ENCODE measurements at places on chromosomes 2 and 18. TPM values are rescaled to one million over a fixed set of nuclear protein-coding genes. Genes with fewer than 3 reads are reported as not detected.

The C2orf72 gene
- total RNA-seq = 0.66 TPM

The POLR1B gene
- total RNA-seq = 71.9 TPM

The MTHFD2 gene
- total RNA-seq = 418 TPM

The SAP130 gene
- 29.8 TPM for total RNA-seq

The GPC1 gene
- 6.6 TPM for total RNA-seq

The CHRNG gene
- not detected for total RNA-seq

DNA sequence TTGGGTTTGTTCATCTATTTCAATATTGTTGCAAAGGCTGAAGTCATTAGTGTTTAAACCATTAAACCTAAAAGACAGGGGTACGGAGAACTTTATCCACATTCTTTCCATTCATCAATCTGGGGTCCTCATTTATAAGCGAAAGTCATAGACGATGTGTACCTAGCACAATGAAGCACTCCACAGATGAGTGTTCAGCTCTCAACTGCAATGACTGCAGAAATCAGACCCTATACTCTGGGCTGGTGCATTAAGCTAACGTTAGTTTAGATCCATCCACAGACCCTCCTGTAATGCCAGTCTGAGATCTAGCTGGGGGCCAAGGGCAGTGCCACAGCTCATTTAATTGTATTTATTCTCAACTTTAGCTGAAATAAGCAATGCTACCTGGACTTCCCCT lies 155.2 kb downstream of the AFF3 start:
- H3K4me3 ChIP-seq = no peak overlapping the region
- H3K4me1 ChIP-seq = no peaks in the 10 kb centered on the region
- DNase-seq = no peak
- H3K27me3 ChIP-seq = peaks cover 2% of the 10 kb centered on the region

- peak overlapping the region; percentile 98 for H3K27ac ChIP-seq
- DNase-seq = no peak
- no peaks in the 10 kb centered on the region for H3K27me3 ChIP-seq
- H3K4me3 ChIP-seq = peak overlapping the region; percentile 95
- peaks cover 17% of the 10 kb centered on the region for H3K4me1 ChIP-seq
Measured at GRCh38 chr2:69436596-69436937, 668 bp downstream of the NFU1 start.

DNA sequence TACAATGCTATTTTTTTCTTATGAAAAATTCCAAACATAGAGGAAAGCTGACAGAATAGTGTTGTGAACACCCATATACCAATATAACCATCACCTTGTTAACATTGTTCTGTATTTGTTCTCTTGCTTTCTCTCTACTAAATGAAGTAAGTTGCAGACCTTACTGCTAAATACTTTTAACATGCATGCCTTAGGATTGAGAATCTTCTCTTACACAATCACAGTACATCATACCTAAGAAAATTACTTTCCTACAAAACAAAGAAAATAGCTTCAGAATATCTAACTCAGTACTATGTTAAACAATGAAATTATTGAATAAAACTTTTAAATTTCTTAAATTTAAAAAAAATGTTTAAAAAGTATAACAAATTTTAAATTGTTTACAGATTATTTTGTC lies 136.5 kb downstream of the UBR3 start:
- no peak overlapping the region for H3K4me3 ChIP-seq
- H3K4me1 ChIP-seq = no peaks in the 10 kb centered on the region
- H3K36me3 ChIP-seq = peaks cover 23% of the 10 kb centered on the region
- no peaks in the 10 kb centered on the region for H3K27me3 ChIP-seq

DNA sequence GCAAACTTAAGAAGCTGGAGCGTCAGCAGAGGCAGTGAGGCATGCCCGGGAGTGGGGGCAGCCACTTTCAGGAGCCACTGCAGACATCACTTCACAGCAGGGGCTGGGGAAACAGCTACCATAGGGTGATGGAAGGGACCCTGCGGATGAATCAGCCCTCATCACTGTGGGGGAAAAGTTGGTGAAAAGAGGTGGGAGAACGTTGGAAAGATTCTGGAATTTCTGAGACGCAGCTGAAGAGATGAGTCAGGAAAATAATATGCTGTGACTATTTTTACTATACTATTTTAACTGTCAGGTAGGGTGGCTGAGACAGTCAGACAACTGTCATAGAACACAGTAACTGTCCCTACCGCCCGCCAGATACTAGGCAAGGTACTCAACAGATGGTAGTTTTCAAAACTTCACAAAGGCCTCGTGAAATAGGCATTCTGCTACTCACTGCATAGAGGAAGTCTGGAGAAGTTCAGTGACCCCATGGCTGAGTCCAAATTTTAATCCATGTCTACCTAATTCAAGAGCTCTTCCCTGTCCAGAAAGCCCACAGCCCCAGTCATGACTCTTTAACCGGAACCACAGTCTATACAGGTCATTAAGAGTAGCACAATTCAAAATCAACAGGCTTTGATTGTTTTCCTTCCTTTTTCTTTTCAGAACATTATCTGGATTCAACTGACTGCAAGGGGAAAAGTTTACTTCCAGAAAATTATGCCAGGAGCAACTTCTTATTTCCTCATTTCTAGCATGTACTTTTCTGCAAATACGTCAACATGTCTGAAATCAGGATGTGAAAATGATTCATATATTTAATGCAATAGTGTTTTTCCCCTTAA lies 39.3 kb upstream of the EPB41L3 start:
- no peak overlapping the region for H3K4me3 ChIP-seq
- H3K27ac ChIP-seq = no peak overlapping the region
- no peaks in the 10 kb centered on the region for H3K36me3 ChIP-seq
- no peaks in the 10 kb centered on the region for H3K4me1 ChIP-seq

- H3K27me3 ChIP-seq = peaks cover 7% of the 10 kb centered on the region
- DNase-seq = no peak
- H3K4me1 ChIP-seq = no peaks in the 10 kb centered on the region
- no peak overlapping the region for H3K27ac ChIP-seq
- no peaks in the 10 kb centered on the region for H3K36me3 ChIP-seq
Measured at GRCh38 chr2:42999391-42999841, 207.0 kb upstream of the HAAO start.

DNA sequence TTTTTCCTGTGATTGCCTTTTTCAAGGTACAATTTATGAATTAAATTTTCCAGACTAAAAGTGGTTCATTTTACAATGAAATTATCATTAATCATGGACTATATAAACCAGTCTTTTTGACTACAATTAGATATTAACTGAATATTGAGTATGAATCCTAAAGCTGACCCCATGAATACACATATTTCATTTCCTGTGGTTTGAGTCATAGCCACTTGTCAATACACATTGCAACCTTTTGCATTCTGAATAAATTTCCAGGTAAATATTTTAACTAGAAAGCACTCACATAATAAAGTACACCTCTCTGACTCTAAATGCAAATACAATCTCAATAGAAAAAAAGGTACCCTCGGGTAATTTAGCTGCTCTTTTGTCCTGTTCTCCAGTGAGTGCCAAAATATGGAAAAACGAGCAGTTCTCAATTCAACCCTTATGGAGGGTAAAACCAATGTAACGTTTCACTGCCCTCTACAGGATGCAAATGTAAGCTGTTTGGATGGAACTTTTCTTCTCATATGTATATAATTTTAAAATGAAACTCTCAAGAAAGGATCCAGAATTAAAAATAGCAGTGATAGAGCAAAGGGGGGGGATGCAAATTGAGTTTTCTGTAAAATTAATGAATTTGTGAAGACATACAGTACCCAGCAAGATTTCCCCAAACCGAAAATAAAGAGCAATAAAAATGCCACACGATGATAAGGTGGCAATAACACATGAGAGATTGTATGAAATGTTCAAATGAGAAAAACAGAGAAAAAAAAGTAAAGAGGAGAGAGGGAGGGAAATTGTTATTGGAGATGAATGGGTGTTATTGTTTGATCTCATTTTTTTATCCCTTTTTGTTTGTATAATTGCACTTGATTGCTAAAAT lies 1795.7 kb upstream of the PIK3C3 start:
- H3K27ac ChIP-seq = no peak overlapping the region
- no peak overlapping the region for H3K4me3 ChIP-seq
- H3K36me3 ChIP-seq = no peaks in the 10 kb centered on the region
- no peak for DNase-seq
- H3K27me3 ChIP-seq = no peaks in the 10 kb centered on the region

GRCh38 chr18:21389903-21390302 lies 147.9 kb downstream of the GREB1L start:
- H3K27me3 ChIP-seq = peaks cover 2% of the 10 kb centered on the region
- no peak for DNase-seq
- H3K27ac ChIP-seq = no peak overlapping the region

GRCh38 chr2:221064880-221065279 lies 507.2 kb downstream of the EPHA4 start:
- H3K27me3 ChIP-seq = no peaks in the 10 kb centered on the region
- no peak overlapping the region for H3K27ac ChIP-seq
- no peak for DNase-seq
- no peaks in the 10 kb centered on the region for H3K4me1 ChIP-seq
- no peaks in the 10 kb centered on the region for H3K36me3 ChIP-seq
- no peak overlapping the region for H3K4me3 ChIP-seq

GRCh38 chr2:33488178-33488690 lies 11.8 kb downstream of the RASGRP3 start:
- no peaks in the 10 kb centered on the region for H3K27me3 ChIP-seq
- H3K4me1 ChIP-seq = peaks cover 23% of the 10 kb centered on the region
- H3K4me3 ChIP-seq = no peak overlapping the region
- peak overlapping the region; percentile 75 for H3K27ac ChIP-seq
- peaks cover 18% of the 10 kb centered on the region for H3K36me3 ChIP-seq
- no peak for DNase-seq

DNA sequence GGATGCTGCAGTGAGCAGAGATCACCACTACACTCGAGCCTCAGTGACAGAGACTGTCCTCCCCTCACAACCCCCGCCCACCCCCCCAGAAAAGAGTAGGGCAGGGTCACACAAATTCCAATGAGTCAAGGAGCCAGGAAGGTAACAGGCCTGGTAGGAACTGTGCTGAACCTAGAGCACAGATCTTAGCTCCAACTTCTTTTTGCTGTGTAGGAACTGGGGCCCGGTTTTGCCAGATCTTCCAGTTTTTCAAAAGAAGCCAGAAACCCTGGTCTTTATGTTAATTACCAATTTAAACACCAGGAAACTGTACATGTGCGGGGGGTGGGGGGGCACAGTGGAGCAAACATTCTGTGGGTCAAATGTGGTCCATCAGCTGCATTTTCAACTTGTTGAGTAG lies 71.0 kb downstream of the PRPF40A start:
- no peak for DNase-seq
- no peaks in the 10 kb centered on the region for H3K4me1 ChIP-seq
- H3K27ac ChIP-seq = no peak overlapping the region
- peaks cover 13% of the 10 kb centered on the region for H3K36me3 ChIP-seq

DNA sequence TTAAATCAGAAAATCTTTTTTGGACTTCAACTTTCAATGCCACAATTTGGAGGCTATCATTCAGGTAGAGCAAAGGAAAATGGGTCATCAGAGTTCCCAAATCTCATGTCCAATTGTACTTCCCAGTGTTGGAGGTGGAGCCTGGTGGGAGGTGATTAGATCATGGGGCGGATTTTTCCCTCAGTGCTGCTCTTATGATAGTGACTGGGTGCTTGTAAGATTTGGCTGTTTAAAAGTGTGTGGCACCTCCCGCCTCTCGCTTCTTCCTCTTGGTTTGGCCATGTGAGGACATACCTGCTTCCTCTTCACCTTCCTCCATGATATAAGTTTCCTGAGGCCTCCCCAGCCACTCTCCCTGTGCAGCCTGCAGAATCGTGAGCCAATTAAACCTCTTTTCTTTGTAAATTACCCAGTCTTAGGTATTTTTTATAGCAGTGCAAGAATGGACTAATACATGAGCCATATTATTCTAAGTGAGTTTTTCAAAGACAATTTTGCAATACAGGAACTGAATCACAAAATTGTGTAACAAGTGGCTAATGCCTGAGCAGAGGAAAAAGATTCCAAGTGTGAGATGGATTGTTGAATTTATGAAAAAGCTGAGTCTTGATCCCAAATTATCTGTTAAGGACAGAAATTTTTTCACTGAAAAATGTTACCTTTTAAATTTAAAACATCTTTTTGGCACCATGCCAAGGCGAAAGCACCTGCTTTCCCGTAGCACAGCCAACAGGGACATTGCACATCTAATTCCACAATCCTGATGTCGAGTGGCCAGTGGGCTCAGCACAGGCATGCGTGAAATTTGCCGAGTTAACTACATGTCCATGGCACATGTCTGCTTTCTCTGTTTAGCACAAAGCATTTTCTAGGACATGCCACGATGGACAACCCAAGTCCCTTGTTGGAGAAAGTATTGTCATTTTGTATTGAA lies 150.9 kb downstream of the COL6A3 start:
- peaks cover 2% of the 10 kb centered on the region for H3K27me3 ChIP-seq
- H3K27ac ChIP-seq = no peak overlapping the region
- no peak for DNase-seq
- H3K36me3 ChIP-seq = no peaks in the 10 kb centered on the region
- H3K4me1 ChIP-seq = peaks cover under 1% of the 10 kb centered on the region

DNA sequence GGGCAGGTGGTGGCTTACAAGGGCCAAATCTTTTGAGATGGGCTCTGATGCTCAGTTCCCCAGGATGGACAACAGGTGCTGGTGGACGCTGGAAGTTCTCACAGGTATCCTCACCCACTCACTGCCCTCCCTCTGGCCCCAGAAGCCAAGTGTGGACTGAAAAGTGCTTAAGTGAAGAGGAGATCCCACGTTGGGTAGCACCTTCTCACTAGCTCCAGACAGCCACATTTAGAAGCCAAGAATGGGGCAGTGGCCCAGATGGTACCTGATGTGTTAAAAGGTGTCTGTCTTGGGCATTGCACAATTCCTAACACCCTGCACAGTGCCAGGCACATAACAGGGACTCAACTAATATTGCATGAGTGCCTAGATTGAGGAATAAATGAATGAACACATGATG lies 115.3 kb upstream of the TEX51 start:
- H3K27ac ChIP-seq = no peak overlapping the region
- H3K36me3 ChIP-seq = no peaks in the 10 kb centered on the region
- DNase-seq = no peak
- H3K4me1 ChIP-seq = no peaks in the 10 kb centered on the region

- H3K4me3 ChIP-seq = no peak overlapping the region
- no peak overlapping the region for H3K27ac ChIP-seq
- no peaks in the 10 kb centered on the region for H3K27me3 ChIP-seq
- H3K36me3 ChIP-seq = no peaks in the 10 kb centered on the region
- no peak for DNase-seq
- H3K4me1 ChIP-seq = no peaks in the 10 kb centered on the region
Measured at GRCh38 chr2:34371711-34372110, 772.6 kb upstream of the FAM98A start.

Data from activated CD4-positive, alpha-beta T cell treated with anti-CD3 and anti-CD28 coated beads, Interleukin-2, amount 10 ng/mL, durations not matched to agents 24 days and 14 days (primary cell).